GM23248 (cell line): ENCODE measurements at places on chromosomes 1 and 21. TPM values are rescaled to one million over a fixed set of nuclear protein-coding genes. Genes with fewer than 3 reads are reported as not detected.
A peak's percentile ranks its signal among the peaks of the same experiment; 100 is the strongest.

MATN1 gene
- total RNA-seq: 0.32 TPM in 1 of 2 replicates, not detected in the other

PKLR gene
- not detected in 2 replicates for total RNA-seq

IVL gene
- 0.76 and 1.1 TPM in 2 replicates for total RNA-seq

NFASC gene
- total RNA-seq: 54.7 and 55.4 TPM in 2 replicates

DNA sequence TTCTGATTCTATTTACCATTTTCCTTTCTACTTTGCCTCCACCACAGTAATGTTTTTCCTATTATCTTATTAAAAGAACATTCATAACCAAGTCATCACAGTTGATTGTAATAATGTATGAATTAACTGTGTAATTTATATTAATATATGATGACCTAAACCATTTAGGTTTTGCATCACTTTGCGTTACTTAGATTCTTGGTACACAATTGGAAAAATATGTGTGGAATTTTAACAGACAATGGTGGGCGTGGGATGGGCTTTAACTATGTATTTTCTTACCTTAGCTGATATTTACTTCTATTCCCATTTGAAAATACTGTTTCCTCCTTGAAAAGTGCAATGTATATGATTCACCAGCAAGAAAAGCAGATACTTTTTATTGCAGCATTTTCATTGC lies 3.6 kb downstream of the KRTAP21-3 start:
- H3K27me3 ChIP-seq: no peaks in the 10 kb centered on the region
- H3K4me3 ChIP-seq: no peak overlapping the region
- no peaks in the 10 kb centered on the region for H3K4me1 ChIP-seq
- H3K27ac ChIP-seq: no peak overlapping the region
- no peaks in the 10 kb centered on the region for H3K36me3 ChIP-seq
- DNase-seq: no peak

DNA sequence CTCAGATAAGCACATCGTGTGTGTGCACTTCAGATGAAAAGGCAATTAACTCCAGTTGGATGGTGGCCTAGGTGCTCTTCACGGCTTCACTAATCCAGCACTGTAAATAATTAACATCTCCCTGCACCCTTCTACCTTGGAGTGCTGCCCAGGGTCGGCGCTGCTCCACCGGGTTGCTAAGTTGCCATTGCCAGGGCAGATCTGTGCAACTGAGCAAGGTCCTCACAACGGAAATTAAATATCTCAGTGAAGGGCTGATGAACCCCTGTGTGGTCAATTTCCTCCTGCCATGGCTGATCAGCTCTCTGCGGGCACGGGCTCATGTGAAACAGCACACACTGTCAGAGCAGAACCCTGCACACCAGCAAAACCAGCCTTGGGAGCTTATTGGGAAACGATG lies 63.2 kb downstream of the SYDE2 start:
- no peaks in the 10 kb centered on the region for H3K36me3 ChIP-seq
- peaks cover 12% of the 10 kb centered on the region for H3K4me1 ChIP-seq
- peak; percentile 35 for DNase-seq
- no peak overlapping the region for H3K27ac ChIP-seq

DNA sequence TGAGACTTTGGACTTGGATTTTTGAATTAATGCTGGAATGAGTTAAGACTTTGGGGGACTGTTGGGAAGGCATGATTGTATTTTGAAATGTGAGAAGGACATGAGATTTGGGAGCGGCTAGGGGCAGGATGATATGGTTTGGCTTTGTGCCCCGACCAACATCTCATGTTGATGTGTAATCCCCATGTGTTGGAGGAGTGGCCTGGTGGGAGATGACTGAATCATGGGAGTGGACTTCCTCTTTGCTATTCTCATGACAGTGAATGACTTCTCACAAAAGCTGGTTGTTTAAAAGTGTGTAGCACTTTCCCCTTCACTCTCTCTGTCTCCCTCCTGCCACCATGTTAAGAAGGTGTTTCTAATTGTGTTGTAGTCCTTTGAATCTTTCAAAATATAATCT lies 9.3 kb upstream of the PHGDH start:
- H3K27ac ChIP-seq: peak overlapping the region; percentile 27; the same call in 1 of the 2 replicates
- no peaks in the 10 kb centered on the region for H3K36me3 ChIP-seq
- no peak overlapping the region for H3K4me3 ChIP-seq
- no peaks in the 10 kb centered on the region; the same call in 1 of the 2 replicates for H3K27me3 ChIP-seq
- DNase-seq: peak; percentile 85

DNA sequence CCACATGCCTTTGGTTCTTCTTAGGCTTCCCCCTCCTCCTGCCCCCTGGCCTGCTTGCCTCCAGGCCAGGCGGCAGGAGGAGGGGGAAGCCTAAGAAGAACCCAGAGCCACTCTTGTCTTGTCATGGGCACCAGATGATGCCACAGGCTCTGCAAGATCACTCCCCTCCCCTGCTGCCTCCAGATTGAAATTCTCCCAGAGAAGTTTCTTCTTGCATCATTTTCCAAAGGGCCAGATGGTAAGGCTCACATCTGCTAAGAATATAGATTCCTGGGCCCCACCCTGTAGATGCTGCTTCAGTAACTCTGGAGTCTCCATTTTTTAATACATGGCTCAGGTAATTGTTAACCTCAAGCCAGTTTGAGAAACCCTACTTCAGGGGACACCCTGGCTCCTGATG lies 60.8 kb downstream of the FAM163A start:
- H3K4me1 ChIP-seq: no peaks in the 10 kb centered on the region
- H3K27ac ChIP-seq: no peak overlapping the region
- DNase-seq: peak; percentile 17
- H3K36me3 ChIP-seq: no peaks in the 10 kb centered on the region
- peaks cover 23% of the 10 kb centered on the region for H3K27me3 ChIP-seq

CYP4A11 gene
- not detected in 2 replicates for total RNA-seq

DNA sequence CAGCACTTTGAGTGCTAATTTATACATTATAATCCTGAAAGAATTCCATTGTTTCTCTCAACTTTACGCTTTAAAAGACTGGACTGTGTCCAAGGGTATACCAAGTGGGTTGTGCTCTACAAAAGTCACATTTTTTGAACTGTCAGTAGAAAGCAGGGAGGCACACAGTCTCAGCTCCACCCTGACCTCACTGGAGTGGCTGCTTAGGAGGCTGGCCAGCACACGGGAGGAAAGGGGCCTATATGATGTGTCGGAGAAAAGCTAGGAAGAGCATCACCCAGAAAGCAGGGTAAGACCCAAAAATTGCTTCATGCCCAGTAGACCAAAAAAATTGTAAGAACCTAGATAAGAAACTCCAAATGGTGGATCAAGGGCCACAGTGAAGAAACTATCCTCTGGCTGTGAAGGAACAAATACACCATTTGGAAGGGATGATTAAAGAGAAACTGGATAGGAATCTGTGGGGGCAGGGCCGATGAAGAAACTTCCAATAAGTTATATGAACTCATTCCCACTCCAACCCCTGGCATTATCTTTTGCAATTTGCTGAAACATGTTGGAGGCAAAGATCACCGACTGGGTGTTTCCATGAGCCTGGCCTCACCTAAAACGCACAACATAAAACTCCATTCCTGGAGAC lies 1.9 kb downstream of the S100A10 start:
- H3K27me3 ChIP-seq: no peaks in the 10 kb centered on the region
- peak overlapping the region; percentile 98 for H3K27ac ChIP-seq
- peaks cover 58% of the 10 kb centered on the region for H3K4me1 ChIP-seq
- H3K36me3 ChIP-seq: no peaks in the 10 kb centered on the region
- H3K4me3 ChIP-seq: peak overlapping the region; percentile 97
